ENCODE measurements at places on chromosomes 11 and 22.

- H3K4me1 ChIP-seq = peaks cover 30% of the 10 kb centered on the region
- H3K27ac ChIP-seq = peak within 1 kb of the TSS; percentile 89
- peaks cover 5% of the 10 kb centered on the region for H3K36me3 ChIP-seq
Observed at GRCh38 chr22:30606455-30607299, at the start of gene TCN2. Gene TCN2 (plus strand): TSS chr22:30607174. CDS start chr22:30607332, 158 bp downstream.

- peaks cover 21% of the 10 kb centered on the region for H3K4me1 ChIP-seq
- DNase-seq = no peak
- H3K27ac ChIP-seq = no peak overlapping the region
- peak overlapping the region; percentile 3 for H3K4me3 ChIP-seq
Observed at GRCh38 chr11:46235777-46236688, 41.4 kb upstream of the CREB3L1 start.

DNA sequence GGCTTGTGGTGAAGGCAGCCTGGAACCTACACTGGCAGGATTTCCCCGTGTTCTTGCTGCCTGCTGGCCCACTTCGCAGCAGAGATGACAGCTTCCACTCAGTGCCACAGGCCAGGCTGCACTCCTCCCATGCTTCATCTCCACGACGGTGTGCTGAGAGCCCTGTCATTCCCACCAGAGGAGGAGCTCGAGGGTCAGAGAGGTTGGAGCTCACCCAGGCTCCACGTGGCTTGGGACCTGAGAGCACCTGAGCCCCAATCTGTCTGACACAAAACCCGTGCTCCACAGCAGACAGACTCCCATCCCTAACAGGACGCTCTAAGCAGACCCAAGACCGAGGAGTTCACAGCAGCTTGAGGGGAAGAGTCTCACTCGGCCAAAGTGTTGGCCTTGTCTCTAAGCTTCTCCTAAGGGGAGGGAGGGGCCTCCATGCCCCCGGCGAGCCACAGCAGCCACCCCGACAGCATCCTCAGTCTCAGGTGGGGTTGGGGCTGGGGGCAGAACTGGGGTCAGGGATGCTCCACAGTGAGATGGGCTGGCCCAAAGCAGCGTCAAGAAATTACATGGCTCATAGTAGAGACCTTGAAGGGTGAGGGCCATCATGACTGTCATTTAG lies 10.7 kb downstream of the LRFN4 start:
- H3K4me3 ChIP-seq = no peak overlapping the region
- H3K4me1 ChIP-seq = peaks cover 5% of the 10 kb centered on the region
- H3K36me3 ChIP-seq = no peaks in the 10 kb centered on the region
- H3K27ac ChIP-seq = no peak overlapping the region

DNA sequence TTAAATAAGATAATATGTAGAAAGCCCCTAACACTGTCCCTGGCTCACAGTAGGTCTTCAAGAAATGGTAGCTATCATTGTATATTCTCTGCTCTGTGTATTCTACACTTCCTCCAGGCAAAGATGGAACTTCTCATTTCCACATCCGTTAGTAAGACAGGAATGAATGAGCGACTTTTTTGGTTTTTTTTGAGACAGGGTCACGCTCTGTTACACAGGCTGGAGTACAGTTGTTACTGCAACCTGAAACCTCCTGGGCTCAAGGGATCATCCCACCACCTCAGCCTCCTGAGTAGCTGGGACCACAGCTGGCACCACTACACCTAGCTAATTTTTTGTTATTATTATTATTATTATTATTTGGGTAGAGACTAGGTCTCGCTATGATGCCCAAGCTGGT lies 2.3 kb upstream of the CLPB start:
- H3K36me3 ChIP-seq = no peaks in the 10 kb centered on the region
- H3K4me3 ChIP-seq = no peak overlapping the region
- H3K27me3 ChIP-seq = no peaks in the 10 kb centered on the region
- H3K27ac ChIP-seq = no peak overlapping the region

- H3K4me1 ChIP-seq = peaks cover 12% of the 10 kb centered on the region
- peak overlapping the region; percentile 49 for H3K27ac ChIP-seq
- peaks cover 37% of the 10 kb centered on the region for H3K36me3 ChIP-seq
- no peaks in the 10 kb centered on the region for H3K27me3 ChIP-seq
Observed at GRCh38 chr22:41660416-41660815, 28.3 kb downstream of the SNU13 start.
